ENCODE measurements at places on chromosomes 13 and 19.

DNA sequence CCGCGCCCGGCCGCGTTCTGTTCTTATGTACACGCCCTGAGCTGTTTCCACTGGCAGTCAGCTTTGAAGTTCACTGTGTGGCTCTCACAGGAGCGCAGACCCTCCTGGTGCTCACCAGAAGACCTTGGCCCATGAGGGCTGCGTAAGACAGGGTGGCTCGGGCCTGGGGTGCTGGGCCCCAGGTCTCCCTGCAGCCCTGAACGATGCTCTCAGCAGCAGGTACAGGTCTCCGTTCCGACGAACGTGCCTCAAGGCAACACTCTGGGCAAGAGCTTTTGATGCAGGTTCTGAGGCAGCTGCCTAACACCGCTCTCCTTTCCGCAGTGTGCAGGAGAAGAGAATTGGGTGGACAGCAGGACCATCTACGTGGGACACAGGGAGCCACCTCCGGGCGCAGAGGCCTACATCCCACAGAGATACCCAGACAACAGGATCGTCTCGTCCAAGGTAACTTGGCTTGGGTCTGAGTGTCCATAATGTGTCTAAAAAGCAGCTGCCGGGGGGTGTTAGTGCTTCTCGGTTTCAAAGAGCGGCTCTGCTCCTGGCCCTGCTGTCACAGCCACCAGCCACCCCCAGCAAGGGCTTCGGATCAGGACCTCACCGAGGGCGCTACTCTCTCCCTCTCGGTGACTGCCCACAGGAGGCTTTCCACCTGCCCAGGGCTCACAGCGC, 95.1 kb downstream of the ATP11A start:
- no peak for DNase-seq

GRCh38 chr19:51219307-51219706, 5.6 kb upstream of the CD33 start:
- DNase-seq = no peak

DNA sequence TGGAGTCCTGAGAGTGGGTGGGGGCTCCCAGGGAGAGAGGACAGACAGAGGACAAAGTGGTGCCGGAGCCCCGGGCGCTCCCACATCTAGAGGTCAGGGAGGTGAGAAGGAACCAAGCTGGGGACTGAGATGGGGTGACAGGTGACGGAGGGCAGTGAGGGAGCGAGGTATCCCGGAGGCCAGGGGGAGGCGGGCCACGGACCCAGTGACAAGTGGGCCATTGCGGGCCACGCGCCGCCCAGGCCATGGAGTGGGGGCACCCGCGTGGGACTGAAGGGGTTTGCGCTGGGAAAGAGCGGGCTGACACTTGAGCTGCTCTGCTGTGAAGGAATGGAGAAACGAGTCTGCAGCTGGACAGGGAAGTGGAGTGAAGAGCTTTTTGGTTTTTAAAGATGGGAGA, 2.6 kb downstream of the ZNF628 start:
- DNase-seq = no peak

DNA sequence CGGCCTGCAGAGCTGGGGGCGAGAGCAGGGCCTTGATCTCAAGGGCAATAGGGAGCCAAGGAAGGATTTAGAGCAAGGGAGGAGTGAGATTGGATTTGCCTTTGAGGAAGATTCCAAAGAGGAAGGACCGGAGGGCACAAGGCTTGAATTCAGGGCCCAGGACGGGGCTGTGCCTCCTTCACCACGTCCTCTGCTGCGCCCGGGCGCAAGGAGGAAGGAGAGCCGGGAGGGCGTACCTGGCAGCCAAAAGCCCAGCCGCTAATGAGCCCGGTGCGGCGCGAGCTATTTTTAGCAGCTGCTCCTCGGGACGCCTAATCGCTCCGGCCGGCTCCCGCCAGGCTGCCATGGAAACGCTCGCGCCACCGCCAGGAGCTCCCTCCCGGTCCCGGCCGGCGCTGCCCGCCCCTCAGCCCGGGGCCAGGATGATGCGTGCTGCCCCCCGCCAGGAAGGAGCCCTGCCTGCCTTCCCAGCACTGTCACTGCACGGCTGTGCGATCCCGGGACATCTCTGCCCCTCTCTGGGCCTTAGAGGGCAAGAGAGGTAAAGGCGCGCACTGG, 31.3 kb downstream of the TINCR start:
- no peak for DNase-seq

- no peak for DNase-seq
These were observed 800 bp downstream of the ELL start for GRCh38 chr19:18520848-18521691.

- DNase-seq = no peak
These were observed 34.1 kb upstream of the CACTIN start for GRCh38 chr19:3660493-3661219.

GRCh38 chr19:29926031-29926430, 16.0 kb upstream of the URI1 start:
- no peak for DNase-seq

- DNase-seq = no peak
These were observed 448.4 kb upstream of the SLC10A2 start for GRCh38 chr13:103514619-103515018.

DNA sequence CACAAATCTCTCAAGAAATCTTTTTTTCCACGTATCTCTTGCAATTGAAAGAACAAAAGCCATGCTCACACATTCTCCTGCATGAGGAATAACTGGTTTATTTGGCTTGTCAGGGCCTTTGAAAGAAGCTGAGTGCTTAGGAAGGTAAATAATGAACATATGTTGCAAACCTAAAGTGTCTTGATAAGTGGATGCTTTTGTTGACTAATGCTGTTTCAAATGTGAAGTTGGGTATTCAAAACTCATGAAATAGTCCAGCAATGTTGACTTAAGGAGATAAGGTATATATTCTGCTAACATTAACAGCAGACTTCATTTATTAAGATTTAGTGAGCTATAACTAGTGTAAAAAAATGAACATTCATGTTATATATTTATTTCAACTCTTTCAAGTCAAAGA, 1792.7 kb upstream of the MIR17HG start:
- no peak for DNase-seq

DNA sequence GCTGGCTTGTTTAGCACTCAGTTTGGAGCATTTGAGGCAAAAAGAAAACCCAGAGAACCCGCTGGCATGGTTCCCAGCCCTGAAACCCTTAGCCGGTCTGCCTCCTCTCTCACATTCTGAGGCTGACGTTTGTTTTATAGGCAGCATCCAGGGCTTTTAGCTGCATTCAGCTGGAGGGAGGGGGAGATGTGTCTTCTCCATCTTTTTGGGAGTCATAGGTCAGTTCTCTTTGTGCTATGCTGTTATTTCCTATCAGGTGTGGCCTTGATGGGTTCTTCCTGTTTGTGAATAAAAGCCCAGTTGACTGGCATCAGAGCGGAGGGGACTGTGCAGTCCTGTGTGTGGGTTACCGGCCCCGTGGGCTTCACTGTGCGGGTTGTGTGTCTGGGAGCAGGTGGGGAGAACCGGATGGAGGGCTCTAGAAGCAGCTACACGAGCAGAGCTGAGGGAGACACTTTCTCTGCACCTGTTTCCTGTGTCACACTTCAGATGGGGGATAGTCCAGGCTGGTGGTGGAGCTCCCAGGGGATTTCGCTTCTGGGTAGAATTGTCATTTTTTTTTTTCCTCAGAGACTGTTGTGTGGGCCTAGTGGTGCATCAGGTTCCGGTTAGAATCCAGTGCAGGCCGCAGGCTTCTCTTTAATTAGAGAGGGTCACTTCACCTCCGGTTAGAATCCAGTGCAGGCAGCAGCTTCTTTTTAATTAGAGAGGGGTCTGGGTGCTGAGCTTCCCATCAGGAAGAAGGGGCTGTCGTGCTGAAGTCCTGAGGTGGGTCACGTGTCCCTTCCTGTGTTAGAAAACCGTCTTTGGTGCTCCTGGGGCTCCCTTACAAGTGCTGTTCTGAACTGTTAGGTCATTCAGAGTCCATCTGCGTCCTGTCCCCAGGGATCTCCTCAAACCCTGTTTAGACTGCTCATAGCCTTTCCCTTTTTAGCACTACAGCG, 69.6 kb downstream of the ARHGEF7 start:
- DNase-seq = no peak

DNA sequence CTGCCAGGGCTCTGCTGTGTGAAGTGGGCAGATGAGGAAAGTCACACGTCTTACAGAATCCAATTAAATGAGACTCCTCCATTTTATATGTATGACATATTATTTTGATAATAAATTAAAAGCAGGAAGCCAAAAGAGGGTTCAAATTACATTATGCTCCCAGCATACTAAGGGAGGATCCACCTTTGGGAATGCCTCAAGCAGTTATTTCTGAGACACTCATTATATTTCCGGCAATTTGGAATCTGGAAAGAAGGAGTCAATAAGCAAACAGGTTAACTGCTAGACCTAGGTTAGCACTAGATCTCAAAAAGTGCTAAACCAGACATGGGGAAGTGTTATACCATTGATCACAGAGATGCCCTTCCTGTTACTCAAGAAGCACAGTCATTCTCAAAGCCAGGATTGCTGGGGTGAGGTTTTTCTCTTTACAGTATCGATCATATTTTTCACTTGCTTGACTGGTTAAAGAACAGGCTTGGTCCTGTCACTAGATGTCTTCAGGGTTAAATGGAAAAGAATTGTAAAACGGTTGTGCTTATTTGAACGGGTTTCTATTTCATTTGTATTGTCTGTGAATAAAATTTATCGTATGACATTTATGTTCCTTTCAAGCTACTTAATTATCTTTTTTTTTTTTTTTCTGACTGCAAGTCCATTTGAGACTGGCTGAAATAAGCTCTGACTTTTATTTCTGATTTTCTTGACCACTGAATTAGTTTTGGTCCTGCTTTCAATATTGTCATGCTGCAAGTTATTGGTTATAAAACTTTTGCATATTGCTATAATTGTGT, 523.2 kb downstream of the KLF12 start:
- no peak for DNase-seq

DNA sequence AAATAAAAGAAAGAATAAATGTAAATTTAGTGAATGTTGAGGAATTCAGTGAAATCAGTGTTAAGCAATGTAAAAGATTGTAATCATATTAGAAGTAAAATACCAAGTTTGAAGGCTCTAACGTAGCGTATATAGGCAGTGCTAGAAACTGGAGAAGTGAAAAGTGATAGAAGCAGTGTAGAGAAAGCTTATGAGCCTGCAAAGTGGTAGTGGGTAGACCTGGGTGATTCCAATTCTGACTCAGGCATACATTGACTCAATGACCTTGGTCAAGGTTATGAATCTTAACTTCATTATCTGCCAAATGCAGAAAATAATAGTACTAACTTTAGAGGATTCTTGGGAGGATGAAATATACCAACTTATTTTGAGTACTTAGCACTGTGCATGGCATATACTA, 4.1 kb downstream of the SLC10A2 start:
- DNase-seq = no peak

DNA sequence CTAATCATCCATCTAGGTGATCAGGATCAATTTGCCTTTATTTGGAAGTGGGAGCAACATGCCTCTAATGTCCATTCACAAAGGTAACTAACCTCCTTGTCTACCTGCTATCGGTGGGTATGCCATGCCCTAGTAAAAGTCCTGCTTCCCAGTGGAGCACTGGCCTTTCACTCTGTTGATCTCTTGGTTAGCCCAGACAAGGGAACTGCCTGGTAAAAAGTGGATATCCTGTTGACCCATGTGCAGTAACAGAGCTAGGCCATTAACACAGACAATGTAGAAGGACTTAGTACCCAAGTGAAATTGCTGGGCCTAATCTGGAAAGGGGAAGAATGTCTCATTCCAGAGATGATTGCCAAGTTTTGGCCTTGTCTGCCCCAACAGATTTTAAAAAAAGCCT, 171.5 kb upstream of the CSNK1A1L start:
- DNase-seq = no peak

- DNase-seq = no peak
These were observed 4.9 kb downstream of the ACTMAP start for GRCh38 chr19:40745402-40745780.

DNA sequence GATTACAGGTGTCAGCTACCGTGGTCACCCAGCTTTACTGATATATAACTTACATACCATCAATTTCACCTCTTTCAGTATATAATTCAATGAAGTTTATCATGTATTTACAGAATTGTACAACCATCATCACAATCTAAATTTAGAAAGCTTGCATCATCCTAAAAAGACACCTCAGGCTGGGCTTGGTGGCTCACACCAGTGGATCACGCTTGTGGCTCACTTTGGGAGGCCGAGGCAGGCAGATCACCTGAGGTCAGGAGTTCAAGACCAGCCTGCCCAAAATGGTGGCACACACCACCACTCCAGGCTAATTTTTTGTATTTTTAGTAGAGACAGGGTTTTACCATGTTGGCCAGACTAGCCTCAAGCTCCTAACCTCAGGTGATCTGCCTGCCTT, 4.3 kb upstream of the HDGFL2 start:
- no peak for DNase-seq

GRCh38 chr13:59674616-59675015, 489.1 kb downstream of the DIAPH3 start:
- no peak for DNase-seq

GRCh38 chr13:99356262-99357091, 49.3 kb upstream of the GPR183 start:
- no peak for DNase-seq

GRCh38 chr19:43562226-43562697, 13.1 kb downstream of the XRCC1 start:
- DNase-seq = no peak

DNA sequence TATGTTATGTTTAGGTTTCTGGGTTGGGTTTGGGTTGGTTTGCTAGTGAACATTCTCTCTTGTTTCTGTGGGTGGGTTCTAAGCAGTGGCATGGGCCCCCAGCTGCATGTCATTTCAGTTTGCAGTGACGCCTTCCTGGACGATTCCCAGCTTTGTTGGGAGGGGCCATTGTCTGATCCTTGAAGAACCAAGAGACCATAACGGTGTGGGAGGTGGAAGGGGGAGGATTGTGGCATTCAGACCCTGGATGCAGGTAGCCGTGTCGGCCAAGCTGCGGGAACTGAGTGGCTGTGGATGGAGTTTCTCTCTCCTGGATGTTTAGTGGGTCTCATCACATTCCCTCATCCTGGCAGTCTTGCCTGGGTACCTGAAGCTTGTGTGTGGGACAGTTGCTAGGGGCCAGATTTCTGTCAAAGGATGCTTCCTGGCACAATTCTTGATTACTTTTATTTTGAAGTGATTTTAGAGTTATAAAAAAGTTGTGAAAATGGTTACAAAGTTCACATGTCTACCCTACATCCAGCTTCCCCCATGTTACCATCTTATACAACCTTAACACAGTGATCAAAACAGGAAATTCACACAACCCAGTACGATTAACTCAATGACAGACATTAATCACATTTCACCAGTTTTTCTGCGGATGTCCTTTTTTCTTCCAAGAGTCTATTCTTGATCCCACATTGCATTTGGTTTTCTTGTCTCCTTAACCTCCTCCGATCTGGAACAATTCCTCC, 123.8 kb downstream of the SIPA1L3 start:
- DNase-seq = no peak

DNA sequence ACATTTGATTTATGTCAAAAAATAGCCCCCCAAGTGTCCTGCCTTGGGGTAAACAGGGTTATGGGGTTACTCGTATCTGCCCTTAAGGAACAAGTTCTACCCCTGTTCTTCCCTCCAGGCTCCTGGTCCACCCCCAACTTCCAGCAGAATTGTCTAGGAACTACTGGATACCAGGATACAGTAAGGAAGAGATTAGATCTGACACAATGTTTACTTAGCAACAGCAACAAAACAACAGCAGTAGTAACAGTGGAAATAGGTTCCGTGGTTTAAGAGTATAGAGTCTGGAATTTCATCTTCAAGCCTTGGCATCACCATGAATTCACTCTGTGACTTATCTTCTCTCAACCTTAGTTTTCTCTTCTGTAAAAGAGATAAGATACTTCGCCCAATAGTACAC, 1.7 kb upstream of the FAM98C start:
- DNase-seq = no peak

GRCh38 chr19:2315818-2316353, 7.9 kb upstream of the LINGO3 start:
- DNase-seq = no peak

All from stimulated activated CD4-positive, alpha-beta T cell treated with anti-CD3 and anti-CD28 coated beads, Interleukin-4, amount 100 ng/mL, for 48 hours (primary cell).